ENCODE measurements at places on chromosomes 3 and 15.
A peak's percentile ranks its signal among the peaks of the same experiment; 100 is the strongest.

GRCh38 chr3:22113453-22113852 is 362.4 kb upstream of the ZNF385D start:
- no peak for DNase-seq

GRCh38 chr3:174100744-174101143 is 703.2 kb downstream of the NLGN1 start:
- DNase-seq, result peak; percentile 29

DNA sequence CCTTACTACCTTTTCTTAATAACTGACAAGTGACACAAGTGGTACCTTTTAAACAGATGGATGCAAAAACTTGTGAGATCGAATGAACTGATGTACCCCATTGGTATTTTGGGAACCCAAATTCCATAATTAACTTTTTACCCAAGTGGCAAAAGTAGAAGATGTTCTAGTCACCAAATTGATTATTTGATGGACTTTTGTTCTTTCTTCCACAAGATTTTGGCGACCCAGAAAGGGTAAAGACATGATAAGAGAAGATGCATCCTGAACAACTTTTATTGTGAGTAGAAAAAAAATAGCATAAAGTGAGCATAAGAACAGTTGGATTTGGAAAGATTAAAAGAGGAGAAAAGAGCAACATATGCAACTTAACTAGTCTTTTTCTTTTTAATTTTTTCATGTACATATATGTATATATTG is 159.5 kb downstream of the TIGIT start:
- no peak for DNase-seq

DNA sequence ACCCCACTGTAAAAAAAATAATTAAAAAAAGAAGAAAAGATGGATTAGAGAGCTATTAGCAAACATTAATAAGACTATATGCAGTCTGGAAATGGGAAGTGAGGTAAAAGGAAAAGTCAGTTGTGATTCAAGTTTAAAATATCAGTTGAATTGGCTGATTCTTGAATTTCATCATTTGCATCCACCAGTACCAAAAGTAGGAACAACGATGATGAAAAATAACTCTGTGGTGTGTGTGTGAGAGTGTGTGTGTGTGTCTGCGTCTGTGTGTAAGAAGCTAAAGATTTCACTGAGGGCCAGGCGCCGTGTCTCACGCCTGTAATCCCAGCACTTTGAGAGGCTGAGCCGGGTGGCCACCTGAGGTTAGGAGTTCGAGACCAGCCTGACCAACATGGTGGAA is 56.0 kb upstream of the SLC4A7 start:
- no peak for DNase-seq

GRCh38 chr3:99645277-99646106 is 7.1 kb downstream of the COL8A1 start:
- peak; percentile 25 for DNase-seq

GRCh38 chr15:92226020-92226612 is 167.6 kb upstream of the ST8SIA2 start:
- peak; percentile 48 for DNase-seq

- DNase-seq, result no peak
Measured at GRCh38 chr15:29970402-29970695, 112.4 kb upstream of the GOLGA8J start.

GRCh38 chr3:183318877-183319276 is 65.8 kb downstream of the B3GNT5 start:
- DNase-seq, result no peak

GRCh38 chr3:157871838-157872460 is 234.3 kb downstream of the SHOX2 start:
- DNase-seq, result no peak

DNA sequence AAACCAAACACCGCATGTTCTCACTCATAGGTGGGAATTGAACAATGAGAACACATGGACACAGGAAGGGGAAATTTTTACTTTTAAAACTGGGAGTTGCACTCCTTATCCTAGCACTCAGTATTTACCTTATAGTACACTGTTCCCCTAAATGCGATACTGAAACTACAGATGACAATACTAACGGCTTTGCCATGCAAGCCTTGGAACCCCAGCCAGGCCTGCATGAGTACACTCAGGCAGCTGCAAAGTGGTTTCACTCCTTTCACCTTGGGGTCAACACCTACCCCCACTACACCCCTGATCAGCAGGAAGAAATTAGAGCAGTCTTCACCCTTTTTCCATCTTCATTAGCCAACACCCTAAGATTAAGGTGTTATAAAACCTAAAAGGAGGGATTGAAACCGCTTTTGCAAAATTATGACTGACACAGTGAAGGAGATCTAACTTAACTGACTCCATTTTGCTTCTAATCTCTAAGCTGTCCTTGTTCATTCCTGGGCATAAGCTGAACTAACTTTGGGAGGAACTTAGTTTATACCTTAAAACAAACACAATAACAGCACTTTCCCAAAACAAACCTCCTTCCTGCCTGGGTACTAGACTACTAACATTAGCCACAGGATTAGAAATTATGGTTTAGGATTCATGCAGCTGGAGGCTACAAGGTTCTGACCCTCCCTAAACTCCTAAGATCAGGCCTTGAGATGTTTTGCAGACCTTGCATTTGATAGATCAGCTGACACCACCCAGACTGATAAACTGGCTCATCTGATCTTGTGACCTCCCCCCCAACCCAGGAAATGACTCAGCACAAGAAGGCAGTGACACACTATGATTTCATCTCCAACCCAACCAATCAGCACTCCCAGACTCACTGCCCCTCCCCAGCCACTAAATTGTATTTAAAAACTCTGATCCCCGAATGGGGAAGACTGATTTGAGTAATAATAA is 452.1 kb upstream of the PPP2R3A start:
- peak; percentile 20 for DNase-seq

DNA sequence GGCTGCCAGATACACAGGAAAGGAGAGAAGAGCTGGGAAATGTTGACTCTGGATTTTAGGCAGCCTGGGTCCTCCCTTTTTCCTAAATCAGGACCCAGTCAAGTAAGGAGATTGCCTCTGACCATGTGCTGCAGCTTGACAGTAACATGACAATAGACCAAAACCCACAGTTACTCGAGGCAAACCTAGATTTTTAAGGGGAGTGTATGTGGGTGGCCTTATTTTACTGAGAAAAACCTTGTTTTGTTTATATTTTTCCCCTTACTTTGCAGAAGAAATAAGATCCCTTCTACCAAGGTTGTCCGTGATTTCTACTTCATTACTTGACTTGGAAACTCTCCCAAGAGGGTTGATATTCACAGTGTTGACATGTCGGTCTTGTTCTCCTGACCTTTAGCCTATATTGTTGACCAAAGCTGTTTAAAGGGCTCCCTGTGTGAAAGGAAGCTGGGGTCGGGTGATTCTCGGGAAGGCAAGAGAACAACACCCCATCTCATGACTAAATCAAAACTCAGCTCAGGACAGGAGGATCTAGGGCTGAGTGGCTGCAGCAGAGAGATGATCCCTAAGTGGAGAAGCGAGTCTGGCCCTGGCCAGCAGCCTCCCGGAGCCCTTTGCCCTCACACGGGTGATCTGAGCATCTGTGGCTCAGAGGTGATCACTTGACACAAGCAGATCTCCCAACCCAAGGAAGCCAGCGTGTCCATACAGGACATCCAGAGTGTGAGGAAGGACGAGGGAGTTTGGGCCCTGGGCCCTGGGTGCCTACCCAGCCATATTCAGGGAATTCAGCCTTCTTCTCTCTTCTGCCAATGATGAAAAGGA is 31.0 kb upstream of the SLCO2A1 start:
- no peak for DNase-seq

DNA sequence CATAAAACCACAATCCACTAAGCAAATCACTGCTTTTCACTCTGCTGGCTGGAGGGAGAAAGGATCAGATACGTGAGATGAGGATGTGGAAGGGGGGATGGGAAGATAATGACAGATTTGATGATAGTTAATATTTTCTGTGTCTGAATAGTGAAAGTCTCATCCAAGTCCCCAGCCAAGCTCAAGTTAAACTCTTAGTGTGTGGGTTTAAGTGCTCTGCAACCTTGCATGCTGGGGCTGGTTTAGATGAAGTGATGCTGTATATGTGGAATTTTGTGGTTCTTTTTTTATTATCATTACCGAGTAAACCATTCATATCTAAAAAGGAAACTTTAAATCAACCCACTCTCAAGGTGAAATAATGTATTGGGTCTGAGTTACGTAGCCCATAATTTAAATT is 111.0 kb downstream of the TPRG1 start:
- peak; percentile 9 for DNase-seq

GRCh38 chr3:151434151-151434890 is 26.5 kb downstream of the IGSF10 start:
- peak; percentile 78 for DNase-seq

GRCh38 chr15:22960556-22960955 is 19.6 kb downstream of the CYFIP1 start:
- no peak for DNase-seq

- DNase-seq, result no peak
Measured at GRCh38 chr15:97012986-97013385, 682.5 kb downstream of the NR2F2 start.

DNA sequence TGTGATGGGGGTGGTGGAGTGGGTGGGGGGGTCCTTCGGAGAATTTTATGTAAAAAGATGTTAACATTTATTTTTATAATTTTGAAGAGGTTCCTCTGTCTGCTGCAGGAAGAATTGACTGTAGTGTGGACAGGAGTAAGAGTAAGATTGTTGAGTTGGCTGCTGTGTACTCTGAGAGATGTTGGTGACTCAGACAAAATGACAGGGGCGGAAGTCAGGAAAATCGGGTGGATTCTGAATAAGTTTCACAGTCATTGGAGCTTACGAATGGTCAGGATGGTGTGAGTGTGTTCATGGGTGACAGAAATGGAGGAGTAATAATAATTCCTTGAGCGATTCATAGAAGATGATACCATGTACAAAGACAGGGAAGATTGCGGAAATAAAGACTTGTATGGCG is 420.0 kb downstream of the ROBO2 start:
- DNase-seq, result no peak

DNA sequence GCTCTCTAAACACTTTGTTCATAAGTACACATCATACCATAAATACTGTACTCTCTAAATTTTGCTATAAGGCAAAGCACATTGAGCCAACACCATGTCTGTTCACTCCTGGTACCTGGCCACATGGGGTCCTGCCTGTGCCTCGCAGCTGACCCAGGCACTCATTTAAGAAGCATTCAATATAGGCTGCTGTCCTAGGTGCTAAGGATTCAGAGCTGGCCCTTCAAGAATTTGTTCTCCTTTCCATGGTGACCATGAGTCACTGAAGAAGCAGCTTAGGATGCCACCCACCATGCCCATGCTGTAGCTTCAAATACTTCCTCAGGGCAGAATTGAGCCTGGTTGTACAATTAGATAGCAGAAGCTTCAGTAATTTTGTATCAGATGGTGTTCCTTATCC is 119.2 kb upstream of the ZBED2 start:
- peak; percentile 53 for DNase-seq

GRCh38 chr15:72936691-72937679 is 115.3 kb upstream of the NEO1 start:
- no peak for DNase-seq

DNA sequence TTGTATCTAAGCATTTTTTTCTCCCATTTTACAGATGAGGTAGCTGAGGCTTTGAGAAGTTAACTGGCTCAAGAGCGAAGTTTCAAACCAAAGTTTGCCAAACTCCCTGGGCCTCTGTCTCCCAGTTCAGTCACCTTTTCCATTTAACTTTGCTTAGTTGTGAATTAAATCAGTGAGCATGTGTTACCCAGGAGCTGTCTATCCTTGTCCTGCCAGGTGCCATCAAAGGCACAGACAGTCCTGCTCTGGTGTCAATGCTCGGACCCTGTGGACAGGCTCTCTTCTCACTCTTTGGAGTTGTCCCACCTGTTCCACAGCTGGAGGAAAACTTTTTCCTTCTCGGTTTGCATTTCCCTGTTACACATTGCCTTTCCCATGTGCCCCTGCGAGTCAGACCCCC is 8.6 kb downstream of the EPHB1 start:
- no peak for DNase-seq

DNA sequence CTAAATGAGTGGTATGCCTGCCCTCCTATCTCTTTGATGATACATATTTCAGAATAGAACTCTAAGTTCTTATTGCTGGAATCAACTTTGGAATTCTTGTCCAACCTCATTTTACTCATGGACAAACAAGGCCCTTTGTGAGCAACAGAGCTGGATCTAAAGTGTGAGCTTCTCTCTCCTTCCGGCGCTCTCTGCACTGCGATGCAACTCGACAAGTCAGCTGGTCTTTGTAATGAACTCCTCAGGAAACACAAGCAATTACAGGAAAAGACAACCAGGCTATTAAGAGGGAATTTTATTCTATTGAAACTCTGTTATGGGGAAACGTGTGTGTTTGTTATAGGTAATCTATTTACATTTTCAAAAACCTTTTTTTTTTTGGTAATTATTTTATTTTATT is 20.3 kb upstream of the NRROS start:
- DNase-seq, result no peak

DNA sequence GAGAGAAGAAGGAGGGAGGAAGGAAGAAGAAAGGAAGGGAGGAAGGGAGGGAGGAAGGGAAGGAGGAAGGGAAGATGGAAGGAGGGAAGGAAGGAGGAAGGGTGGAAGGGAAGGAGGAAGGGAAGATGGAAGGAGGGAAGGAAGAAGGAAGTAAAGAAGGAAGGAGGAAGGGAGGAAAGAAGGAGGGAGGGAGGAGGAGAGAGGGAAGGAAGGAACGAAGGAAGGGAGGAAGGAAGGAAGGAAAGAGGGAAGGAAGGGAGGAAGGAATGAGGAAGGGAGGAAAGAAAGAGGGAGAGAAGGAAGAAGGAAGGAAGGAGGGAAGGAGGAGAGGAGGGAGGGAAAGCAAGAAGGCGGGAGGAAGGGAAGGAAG is 31.8 kb upstream of the ALDH1L1 start:
- DNase-seq, result no peak

DNA sequence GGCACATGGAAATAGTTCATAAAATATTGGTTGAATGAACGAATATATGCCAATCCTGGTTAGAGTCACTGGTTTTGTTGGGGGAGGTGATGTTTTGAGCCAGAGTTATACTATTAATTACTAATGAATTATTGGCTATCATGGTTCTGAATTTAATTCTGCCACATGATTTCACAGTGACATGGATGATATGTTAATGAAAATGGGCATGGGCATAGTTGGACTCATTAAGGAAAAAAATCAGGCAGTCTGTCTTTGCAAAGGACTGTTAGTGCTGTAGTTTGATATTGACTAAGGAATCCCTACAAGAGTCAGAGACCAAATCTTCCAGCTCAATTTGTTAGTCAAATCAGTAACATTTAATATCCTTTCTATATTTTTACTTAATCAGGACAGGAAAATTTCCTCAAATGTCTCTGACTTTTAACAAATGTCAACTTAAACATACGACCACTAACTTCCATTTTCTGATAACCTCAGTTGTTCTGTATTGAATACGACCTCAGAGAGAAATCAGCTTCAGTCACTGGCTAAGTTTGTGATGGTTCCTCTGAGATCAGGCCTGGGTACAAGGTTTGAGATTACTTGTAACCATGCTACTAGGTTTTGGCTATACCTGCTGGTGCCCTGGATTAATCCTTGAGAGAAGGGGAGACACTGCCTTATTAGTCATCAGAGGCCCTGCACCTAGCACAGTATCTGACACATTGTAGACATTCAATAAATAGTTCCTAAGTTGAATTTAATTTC is 13.3 kb downstream of the NFKBIZ start:
- DNase-seq, result no peak

GRCh38 chr3:40104441-40104840 is 205.1 kb upstream of the EIF1B start:
- DNase-seq, result no peak

All from AG20443 (cell line).